ENCODE measurements at places on chromosomes 1 and 21. TPM values are rescaled to one million over a fixed set of nuclear protein-coding genes. Genes with fewer than 3 reads are reported as not detected.
A peak's percentile ranks its signal among the peaks of the same experiment; 100 is the strongest.

- DNase-seq, result peak; percentile 27
Observed at GRCh38 chr21:36839123-36839522, 127.3 kb downstream of the HLCS start.

Gene MROH9
- not detected for total RNA-seq

DNA sequence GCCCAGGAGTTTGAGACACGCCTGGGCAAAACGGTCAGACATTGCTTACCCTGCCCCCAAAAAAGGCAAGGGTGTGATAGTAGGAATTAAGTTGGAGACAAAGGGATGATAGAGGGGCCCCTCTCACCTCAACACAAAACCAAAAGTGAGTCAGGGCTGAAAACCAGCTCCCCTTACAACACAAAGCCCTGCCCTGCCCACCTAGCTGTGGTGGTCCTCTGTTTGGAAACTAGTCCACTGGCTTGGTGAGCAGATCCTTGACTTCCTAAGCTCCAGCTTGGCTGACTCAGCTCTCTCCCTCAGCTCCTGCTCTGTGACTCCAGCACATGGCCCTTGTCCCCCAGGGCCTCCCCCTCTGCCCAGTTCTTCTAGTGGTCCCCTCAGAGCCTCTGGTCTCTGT, 603.8 kb downstream of the PTPRC start:
- DNase-seq, result no peak

Gene CR1
- total RNA-seq, result not detected

Gene FCRL4
- not detected for total RNA-seq

- no peak for DNase-seq
Observed at GRCh38 chr1:101841824-101842223, 154.9 kb downstream of the OLFM3 start.

DNA sequence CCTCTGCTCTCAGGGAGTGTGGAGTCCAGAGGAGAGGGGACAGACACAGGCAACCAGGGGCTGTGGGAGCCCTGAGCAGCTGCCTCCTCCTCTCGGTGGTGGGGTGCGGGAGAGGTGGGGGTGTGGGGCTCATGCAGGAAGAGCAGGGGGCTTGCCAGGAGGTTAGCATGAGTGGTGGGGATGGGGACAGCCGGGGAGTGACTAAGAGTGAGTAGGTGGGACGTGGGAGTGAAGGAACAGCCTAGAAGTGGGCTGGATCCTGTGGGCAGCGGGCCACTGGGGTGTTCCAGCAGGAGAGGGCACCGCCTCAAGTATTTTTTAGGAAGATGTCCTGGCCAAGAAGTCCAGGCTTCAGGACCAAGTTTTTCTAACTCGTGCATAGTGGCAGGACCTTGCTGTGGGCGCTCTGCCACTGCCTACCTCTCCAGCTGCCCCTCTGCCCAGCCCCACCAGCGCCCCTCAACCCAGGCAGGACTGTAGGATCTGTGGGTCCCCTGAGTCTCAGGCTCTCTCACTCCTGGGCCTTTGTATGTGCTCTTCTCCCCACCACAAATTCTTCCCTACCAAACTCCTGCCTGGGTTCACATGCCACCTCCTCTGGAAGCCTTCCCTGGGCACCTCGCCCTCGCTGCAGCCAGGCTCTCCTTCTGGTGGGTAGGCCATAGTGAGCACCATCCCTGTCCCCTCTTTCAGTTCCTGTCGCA, 18.8 kb upstream of the LHX4 start:
- DNase-seq, result no peak

Gene CACNA1S
- total RNA-seq, result not detected

DNA sequence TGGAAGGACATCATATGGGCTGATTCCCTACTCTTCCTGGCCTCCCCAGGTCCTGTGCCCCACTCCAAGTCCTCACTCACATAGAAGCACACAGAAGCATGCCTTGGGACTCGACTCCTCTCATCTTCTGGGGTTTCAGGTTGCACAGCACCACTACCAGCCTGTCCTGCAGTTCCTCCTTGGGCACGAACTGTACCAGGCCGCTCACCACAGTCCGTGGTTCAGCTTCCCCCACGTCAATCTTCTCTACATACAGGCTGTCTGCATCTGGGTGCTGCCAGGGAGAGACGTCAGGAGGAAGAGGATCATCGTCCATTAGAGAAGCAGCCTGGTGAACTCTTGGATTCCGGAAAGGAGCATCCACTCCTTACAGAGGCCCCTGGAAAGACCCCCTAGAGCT, 37.2 kb downstream of the YARS1 start:
- DNase-seq, result no peak

DNA sequence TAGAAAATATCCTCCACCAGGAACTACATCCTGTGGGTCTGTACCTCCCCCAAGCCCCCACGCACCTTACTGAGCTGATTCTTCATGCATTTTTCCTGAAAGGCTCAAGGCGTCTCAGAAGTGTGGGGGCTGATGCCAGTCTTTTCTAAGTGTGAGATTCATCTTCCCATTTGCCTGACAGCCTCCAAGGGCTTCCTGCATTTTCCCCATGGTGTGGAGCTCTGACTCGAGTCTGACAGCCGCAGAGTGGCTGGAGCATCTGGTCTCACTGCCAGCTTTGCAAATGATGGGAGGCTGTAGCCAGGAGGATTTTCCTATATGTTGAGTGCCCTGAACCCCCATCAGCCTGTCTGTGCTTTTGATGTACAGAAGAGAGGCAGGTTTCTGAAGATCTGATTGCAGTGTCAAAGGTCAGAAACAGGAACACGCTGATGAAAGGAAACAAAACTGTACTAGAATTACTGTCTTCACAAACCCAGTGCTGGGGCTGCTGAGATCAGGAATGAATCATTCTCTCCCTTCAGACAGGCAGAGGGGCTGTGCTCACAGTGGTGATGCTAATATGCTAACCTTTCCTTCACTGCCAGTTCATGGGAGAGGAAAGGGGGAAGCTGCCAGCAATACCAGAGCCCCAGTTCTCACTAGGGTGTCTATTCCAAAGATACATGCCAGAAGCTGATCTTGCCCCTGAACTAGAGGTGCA, 201.5 kb upstream of the C1orf174 start:
- DNase-seq, result no peak

Gene BCL2L15
- not detected for total RNA-seq

- no peak for DNase-seq
Observed at GRCh38 chr1:18343581-18343980, 137.1 kb upstream of the KLHDC7A start.

DNA sequence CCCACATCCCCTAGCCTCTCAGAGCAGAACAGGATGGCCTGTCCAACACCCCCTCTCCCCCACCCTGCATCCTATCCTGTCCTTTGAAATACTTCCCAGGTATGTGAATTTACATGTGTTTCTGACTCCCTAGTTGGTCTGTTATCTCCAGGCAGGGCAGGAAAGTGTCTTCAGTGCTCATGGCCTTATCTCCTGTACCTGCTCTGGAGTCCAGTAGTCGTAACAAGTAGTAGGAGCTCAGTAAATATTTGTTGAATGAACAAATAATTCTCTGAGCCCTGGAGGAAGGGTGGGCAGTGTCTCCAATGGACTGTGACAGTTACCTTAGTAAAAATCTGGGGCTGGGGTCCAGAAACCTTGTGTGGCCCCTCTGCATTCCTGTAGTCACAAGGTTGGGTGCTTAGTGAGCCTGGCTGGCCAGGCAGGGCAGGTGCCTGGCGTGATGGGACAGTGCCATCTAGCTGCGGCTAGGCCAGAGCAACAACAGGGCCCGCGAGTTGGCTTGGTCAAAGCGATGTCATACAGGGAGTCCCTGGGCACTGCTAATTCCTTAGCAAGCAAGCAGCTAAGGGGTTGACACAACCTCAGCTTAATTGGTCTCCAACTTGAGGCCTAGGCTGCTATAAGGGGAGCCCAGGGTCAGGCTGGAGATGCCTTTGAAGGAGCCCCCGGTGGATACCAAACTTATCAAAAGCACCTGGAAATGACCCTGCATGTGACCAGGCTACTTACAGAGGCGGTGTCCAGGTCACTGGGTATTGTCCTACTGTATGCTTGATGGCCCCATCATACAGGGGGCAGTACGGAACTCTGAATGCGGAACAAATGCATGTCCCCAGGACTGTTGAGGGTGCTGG, 89.0 kb upstream of the PPM1J start:
- peak; percentile 39 for DNase-seq

DNA sequence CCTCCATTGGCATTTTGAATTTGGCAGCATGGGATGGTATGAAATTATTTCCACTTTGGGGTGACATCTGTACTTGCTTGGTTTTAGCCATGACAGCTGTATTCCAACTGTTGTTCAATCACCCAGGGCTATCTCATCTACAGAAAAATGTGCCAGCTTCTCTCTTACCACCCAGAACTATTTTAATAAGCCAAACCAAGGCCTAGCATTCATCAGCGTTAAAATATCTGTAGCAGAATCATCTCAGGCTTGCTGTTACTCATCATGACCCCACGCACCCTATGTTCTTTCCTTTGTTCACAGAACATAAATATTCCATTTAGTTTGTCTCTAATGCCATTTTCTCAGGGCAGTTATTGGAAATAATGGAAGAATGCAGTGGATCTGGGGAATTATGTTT, 49.8 kb downstream of the GIPC2 start:
- DNase-seq, result no peak

GRCh38 chr1:245465666-245466065, 310.9 kb downstream of the KIF26B start:
- DNase-seq, result no peak

Gene SMCP
- not detected for total RNA-seq

DNA sequence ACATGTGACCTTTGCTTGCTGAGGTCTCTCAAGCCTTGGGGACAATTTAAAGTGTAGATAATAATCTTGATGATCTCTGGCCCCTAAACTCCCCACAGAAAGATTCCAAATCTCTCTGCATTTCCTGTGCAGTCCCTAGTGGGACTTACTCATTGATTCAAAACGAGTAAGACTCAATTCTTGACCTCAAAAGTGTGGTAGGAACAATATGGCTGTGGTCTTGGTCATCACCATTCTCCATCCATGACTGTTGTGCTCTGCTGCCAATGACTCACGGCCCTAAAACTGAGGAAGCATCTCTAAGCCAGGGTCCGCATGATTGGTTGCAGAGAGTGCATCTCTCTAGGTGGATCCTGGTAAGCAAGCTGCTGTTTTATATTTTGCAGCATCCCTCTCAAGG, 268.0 kb downstream of the PTGER3 start:
- DNase-seq, result peak; percentile 25

- DNase-seq, result no peak
Observed at GRCh38 chr1:156229809-156230472, 12.0 kb upstream of the BGLAP start.

Gene SPATA1
- total RNA-seq, result 0.17 TPM

Gene CDK11B
- 4.7 TPM for total RNA-seq

Gene PROX1
- total RNA-seq, result 0.21 TPM

Gene CCDC17
- total RNA-seq, result not detected

DNA sequence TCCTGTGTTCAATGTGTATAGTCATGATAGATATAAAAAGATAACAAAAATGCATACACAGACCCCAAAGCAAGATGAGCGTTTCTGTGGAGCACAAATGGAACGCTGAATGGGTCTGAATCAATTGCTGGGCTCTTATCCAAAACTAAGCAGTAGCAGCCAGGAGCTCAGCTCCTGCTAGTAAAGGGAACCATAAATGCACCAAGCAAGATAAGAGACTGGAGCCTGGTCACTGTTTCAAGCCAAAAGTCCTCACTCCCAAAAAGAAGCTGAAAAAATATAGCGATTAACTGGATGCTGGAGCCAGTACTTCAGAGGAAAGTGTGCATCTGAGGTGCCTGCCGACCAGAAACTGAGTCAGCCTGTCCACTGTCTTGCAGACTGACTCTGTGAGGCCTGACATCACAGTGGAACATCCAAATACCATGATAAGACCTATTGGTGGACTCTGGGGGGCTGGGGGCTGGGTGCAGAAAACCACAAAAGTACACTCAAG, 68.9 kb downstream of the LRRC8C start:
- DNase-seq, result no peak

Gene SLC9C2
- not detected for total RNA-seq

GRCh38 chr1:194802572-194802971, 1616.2 kb upstream of the B3GALT2 start:
- no peak for DNase-seq

DNA sequence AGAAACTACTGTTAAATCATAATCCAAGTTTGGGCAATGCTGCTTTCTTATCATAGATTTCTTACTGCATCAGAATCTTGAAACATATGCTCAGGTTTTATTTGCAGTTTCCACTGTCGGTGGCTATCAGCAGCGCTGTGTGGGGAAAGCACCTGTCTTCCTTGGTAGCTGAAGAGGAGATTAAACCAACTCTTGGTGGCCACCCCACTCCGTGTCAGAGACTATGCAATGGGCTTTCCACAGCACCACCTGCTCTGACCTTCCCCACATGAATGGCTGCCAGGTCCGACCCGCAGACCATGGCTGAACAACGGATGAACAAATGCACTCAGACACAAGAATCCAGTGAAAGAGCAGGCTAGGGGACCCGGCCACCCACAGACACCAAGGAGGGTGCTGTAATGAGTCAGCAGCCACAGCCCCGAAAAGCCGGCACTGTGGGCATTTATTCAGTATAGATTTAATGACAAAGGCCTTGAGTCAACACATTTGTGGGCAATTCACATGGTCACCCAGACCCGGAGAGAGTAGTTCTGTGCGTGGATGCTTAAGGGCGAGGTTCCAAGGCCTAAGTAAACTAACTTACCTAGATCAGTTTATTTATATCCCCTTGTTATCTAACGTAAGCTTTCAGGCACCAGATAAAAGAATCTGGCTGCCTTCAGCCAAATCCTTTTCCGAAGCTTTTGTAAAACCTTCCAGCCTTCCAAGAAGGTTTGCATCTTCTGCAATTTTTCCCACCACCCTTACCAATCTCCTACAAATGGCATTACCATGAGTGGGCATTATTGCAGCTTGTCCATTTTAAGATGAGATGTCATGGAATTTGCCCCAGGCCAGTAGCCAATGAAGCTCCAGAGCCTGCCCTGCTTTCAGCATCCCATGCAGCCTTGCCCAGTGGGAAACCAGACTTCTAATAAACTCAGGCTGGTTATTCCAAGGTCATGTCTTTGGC, 82.7 kb downstream of the HLCS start:
- peak; percentile 40 for DNase-seq

Gene TNFAIP8L2
- total RNA-seq, result not detected

GRCh38 chr1:159989581-159989980, 35.5 kb upstream of the SLAMF9 start:
- DNase-seq, result no peak

DNA sequence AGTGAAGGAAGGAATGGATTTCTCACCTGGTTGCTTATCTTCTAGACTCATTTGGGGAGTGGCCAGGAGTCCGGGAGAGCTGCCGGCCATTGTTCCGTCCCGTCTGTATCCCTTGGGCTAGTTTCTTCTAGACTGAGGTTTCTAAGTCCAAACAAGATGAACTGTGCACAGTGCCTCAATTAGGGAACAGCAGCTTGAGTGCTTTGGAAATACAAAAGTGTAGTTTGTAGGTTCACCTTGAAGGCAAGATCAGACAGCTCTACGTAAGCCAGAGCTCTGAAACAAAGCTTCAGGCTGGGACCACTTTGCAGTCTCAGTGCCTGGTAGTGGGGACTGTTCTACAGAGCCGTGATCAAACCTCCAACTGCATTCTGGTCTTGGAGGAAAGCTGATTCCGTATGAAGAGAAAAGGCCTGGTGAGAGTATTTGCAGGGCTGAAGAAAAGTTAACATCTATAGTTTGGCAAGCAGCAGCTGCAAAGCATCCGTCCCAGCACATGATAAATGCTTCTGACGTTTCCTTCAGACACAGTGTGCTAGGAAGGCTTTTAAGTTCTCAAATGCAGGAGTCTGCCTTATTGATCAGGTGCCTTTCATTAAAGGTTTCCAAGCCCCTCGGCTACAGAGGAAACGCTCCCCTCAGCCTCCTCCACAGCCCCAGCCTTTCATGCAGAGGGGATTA, 432.8 kb downstream of the KIF26B start:
- no peak for DNase-seq

Measured in H4 (cell line).